ENCODE measurements at places on chromosomes 4 and X. TPM values are rescaled to one million over a fixed set of nuclear protein-coding genes. Genes with fewer than 3 reads are reported as not detected.

Gene BEX5
- total RNA-seq, result 4.5 TPM

Gene PHEX
- 22.4 TPM for total RNA-seq

Gene SFRP2
- not detected for total RNA-seq

Gene ADGRG4
- total RNA-seq, result not detected

Gene PRDM8
- 2.3 TPM for total RNA-seq

Gene BST1
- 0.38 TPM for total RNA-seq

Gene ITIH6
- not detected for total RNA-seq

Gene PACRGL
- 12.9 TPM for total RNA-seq

Gene CSN1S1
- not detected for total RNA-seq

Gene OCRL
- 4.0 TPM for total RNA-seq

Gene MAGEA12
- not detected for total RNA-seq

Gene ING2
- 18.0 TPM for total RNA-seq
